ENCODE measurements at places on chromosomes 6 and 20.

GRCh38 chr6:157560691-157561413 lies 179.9 kb downstream of the ZDHHC14 start:
- peak; percentile 49 for DNase-seq

- DNase-seq: peak; percentile 88
Measured at GRCh38 chr6:125746731-125747588, 2.5 kb upstream of the HEY2 start.

DNA sequence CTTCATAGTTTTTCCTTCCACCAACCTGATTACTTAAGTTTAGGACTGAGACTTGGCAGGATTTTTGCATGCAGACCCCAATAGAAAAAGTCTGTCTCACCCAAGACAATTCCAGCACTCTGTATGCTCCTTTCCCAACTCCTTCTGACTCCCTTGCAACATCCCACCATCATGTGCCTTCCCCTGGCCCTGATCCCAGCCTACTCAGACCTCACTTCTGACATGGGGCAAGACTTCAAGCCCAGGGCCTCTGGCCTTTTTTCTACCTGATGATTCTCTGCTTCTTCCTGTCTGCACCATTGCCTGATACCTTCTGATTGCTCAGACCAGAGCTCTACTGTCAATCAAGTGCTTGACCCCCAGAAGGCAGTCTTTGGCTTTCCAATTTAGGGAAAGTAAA lies 96.6 kb downstream of the HAO1 start:
- DNase-seq: no peak

DNA sequence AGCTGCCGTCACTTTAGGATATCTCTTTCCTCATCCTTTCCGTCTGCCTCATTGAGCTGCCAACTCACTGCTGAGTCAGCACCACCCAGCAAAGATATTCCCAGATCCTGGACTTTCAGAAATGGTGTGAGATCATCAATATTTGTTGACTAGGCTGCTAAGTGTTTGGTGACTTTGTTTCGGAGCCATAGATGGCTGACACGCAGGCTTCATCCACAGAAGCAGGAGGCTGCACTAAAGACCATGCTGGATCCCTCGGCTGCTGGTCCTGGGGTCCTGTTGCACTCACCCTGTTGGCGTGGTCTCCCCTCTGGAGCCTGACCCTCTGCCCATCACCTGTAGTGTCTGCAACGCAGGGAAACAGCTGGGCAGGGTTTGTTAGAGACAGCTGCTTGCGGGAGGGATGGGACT lies 96.5 kb downstream of the ERMARD start:
- DNase-seq: no peak

- no peak for DNase-seq
Measured at GRCh38 chr6:41497994-41498393, 48.2 kb upstream of the FOXP4 start.

GRCh38 chr6:11633741-11634509 lies 96.4 kb downstream of the TMEM170B start:
- DNase-seq: no peak

- DNase-seq: peak; percentile 99
Measured at GRCh38 chr20:19786311-19786710, 28.3 kb downstream of the RIN2 start.

DNA sequence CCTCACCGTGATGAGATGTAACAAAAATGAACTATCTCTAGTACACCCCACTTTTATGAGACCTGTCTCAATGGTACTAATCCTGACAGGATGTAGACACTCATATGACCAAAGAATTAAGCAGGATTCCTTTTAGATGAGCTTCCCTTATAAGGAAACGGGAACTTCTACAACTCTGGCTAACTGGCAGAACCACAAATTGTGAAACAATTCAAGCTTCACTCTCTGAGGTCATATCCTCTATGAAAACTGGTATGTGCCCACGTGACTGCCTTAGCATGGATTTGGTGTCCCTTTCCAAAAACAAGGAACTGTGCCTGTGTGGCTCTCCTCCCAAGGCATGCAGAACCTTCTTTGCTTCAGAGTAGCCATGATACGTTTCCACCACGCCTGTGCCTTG lies 14.1 kb upstream of the CPNE5 start:
- no peak for DNase-seq

DNA sequence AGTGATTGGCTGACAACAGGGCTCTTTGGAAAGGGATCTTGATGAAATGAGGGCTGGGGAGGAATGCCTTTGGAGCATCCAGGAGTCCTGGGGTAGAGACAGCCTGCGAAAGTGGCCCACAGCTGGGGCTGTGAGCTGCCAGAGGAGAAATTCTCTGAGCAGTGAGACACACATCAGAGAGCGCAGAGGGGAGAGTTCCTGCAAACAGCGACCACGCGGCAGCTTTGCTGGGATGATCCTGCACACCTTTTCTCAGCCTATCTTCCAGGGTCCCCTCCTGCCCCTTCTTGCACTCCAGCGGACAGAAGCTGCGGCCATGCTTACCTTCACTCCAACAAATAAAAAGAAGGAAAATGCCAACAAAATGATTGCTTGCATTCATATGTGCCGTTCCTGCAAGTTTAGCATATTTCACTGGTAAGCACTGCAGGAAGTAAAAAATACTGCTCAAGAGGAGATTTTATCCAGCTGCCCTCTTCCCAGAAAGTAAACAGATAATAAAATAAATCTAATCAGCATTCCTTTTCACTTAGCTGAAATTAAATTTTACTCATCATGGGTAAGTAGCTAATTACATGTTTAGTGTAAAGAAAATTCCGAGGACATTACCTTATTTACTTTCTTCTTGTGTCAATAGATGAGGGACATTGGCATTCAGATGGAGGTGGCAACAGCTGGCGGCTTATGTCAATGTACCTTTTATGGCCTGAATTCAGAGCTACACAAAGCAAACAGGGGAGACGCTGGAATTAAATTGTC lies 339.9 kb upstream of the ARID1B start:
- DNase-seq: no peak

- no peak for DNase-seq
Measured at GRCh38 chr6:90199900-90200299, 96.7 kb downstream of the BACH2 start.

- no peak for DNase-seq
Measured at GRCh38 chr20:24646321-24646720, 176.9 kb downstream of the SYNDIG1 start.

DNA sequence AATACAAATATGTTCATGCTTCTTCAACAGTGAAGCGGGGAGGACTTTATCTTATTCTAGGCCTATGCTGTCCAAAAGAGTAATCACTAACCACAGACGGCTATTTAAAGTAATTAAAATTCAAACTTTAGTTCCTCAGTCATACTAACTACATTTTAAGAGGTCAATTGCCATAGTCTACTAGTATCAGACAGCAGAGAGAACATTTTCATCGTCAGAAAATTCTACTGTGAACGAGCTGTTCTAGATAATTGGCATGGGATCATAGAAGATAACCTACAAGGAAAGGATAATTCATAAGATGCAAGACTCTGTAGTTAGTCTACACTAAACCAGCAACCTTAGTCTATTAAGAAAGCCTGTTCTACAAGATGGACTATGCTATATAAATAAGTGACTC lies 44.4 kb downstream of the PRKN start:
- DNase-seq: no peak

- DNase-seq: no peak
Measured at GRCh38 chr6:127202676-127203075, 64.0 kb upstream of the RNF146 start.

DNA sequence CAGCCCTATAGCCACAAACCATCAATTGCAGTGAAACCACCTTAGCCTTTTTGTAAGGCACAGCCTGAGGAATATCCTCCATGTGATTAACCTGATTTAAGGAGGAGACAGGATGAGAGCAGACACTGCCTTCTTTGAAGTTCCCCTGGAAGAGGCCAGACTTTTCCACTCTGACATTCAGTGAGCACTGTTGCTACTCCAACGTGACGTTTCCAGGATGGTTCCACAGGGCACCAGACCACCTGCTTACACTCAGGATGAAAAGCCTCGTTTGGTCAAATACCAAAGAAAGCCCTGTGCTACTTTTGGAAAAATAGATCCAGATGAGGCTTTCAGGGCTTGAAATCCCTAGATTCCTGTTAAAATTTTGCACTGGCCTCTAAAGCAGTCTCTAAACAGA lies 1102.1 kb upstream of the FLRT3 start:
- DNase-seq: no peak

GRCh38 chr6:3850451-3851203 lies 1.5 kb downstream of the FAM50B start:
- DNase-seq: no peak

- peak; percentile 63 for DNase-seq
Measured at GRCh38 chr6:101832371-101832770, 438.9 kb downstream of the GRIK2 start.

- no peak for DNase-seq
Measured at GRCh38 chr6:123770247-123770949, 33.3 kb upstream of the NKAIN2 start.

DNA sequence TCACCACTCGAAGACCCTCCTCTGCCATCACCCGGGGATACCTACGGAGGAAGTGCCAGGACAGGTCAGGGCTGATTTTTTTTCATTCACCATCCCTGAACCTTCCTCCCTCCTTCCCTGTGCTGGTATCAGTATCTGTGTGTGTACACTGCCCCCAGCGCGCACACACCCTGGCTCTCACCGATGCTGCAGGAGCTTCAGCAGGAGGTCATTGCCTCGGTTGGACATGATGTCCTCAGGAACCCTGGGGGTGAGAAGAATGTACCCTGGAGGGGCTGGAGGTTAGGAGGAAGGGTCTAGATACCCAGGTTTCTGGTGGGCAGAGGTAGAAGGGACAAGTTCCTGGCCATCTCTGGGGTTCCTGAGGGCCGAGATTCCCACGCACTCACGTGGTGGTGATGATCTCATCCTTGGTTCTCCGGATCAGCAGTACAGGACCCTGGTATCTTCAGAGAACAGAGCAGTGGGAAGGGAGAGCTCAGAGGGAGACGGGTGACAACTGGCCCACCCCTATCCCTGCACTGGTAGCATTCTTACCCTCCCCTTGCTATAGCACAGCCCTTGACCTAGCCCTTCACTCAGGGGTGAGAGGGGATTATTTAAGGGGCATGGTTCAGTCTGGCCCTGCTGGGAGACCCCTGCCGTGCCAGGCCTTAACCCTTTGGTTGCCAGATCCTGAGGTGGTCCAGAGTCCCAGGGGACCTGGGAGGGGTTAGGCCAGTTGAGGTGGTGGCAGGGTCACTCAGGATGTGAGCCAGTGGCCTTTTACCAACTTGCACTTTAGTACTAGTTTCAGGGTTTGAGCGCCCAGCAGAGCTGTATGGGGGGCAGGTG lies 7.2 kb upstream of the LY6G5C start:
- no peak for DNase-seq

- no peak for DNase-seq
Measured at GRCh38 chr20:59075934-59076508, 33.4 kb upstream of the PRELID3B start.

- DNase-seq: no peak
Measured at GRCh38 chr6:118495485-118496280, 52.4 kb upstream of the PLN start.

- no peak for DNase-seq
Measured at GRCh38 chr6:110538416-110539160, 62.2 kb upstream of the SLC22A16 start.

GRCh38 chr20:9515741-9516233 lies 1.4 kb downstream of the LAMP5 start:
- DNase-seq: no peak

GRCh38 chr20:38828514-38829295 lies 23.2 kb downstream of the PPP1R16B start:
- no peak for DNase-seq

DNA sequence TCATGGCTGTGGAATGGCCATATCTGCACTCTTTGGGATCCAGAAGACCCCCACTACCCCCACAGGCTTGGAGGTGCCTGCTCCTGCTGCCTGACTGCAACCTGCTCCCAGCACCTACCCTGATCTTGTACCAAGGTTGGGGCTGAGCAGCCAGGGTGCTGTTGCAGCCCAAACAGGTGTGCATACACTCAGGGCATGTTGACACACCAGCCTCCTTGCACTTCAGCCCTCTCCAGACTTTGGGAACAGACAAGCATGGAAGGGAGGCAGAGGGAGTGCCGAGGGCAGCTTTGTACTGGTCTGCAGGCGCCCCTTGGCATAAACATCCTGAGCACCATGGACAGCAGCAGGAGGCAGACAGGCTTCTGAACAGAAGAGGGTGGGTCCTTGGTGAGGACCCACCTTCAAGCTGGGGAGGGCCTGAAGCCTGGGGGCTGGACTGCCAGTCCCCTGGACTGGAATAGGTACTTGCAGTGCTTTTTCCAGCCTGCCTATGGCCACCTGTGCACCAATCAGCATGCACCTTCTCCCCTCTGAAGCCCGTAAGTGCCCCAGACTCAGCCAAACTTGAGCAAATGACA lies 1675.8 kb downstream of the HACE1 start:
- no peak for DNase-seq

DNA sequence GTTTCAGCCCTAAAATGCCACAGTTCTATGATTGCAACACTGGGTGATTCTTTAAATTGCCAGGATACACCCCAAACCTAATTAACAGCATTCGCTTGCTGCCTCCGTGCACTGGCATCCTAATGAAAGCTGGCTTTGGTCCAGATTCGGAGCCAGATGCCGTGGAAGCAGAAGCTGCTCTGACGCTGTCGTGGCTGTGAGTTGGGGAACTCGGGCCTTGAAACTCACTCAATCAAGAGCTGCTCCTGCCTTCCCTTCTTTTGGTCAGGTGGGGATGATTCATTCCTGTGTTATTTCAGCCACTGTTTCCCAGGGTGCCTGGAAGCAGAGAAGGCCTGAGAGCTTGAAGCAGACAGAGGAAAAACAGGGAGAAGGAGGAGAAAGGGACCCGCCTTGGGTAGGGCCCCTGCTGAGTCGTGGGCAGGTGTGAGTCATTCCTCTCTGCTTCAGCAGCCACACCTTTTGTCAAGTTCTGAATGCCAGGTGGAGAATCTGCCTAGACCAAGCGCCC lies 36.2 kb upstream of the DSP start:
- peak; percentile 95 for DNase-seq

GRCh38 chr6:82040405-82041221 lies 206.9 kb downstream of the IBTK start:
- peak; percentile 54 for DNase-seq

DNA sequence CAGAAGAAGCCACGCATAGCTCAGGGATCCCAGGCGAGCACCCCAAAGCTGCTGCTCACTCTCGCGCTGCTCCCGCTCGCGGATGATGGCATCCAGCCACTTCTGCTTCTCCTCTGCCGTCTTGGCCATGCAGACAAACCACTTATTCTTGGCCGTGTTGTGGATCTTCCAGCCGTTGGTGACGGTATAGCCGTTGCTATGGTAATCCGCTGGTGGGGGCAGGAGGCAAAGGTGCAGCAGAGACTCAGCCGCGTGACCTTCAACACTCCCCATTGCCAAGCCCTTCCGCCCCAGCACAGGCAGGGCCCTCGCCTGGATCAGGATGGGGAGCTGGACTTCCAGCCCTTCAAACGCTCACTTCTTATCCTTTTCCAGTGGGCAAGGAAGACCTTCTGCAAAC lies 136.9 kb downstream of the PREX1 start:
- no peak for DNase-seq

Data from NCI-H2171 treated with DMSO at 0.1 percent for 48 hours (cell line).